Brain pericyte (primary cell): ENCODE measurements at places on chromosomes 1 and 21.

GRCh38 chr1:55046871-55047270 is 7.5 kb downstream of the PCSK9 start:
- DNase-seq: no peak

DNA sequence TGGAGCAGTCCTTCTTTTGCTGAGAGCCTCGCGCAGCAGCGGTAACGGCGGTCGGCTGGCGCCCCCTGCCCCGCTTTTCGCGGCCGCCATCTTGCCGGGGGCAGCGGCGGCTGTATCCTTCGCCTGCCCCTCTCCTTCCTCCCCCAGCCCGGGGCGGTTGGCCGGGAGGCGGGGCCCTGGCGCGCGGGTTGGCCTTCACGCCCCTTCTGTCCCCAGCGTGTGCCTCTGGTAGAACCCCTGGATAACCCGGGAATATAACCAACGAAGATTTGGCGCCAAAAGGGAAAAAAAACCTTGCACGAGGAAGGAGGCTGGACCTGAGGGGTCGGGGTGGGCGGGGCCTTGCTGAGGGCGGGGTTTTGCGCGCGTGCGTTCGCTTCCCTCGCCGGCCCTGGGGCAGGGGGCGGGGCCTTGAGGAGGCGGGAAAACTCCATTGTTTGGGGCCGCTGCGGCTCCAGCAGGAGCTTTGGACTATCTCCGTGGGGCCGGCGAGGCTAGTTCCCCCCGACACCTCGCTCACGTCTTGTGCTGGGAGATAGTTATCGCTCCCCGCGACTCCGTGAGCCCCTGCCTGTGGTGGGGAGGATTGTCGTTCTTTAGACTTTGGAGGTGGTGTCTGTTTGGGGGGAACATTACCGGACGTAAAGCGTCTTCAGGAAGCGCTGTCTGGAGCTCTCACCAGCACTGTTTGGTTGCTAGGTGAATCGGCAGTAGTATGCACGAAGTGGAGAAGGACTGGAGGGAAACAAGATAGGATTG is 689 bp downstream of the NASP start:
- peak; percentile 56 for DNase-seq

- DNase-seq: no peak
These were observed 3.5 kb upstream of the IGSF8 start for GRCh38 chr1:160101717-160102522.

GRCh38 chr1:14017531-14017961 is 317.6 kb downstream of the PRDM2 start:
- no peak for DNase-seq

DNA sequence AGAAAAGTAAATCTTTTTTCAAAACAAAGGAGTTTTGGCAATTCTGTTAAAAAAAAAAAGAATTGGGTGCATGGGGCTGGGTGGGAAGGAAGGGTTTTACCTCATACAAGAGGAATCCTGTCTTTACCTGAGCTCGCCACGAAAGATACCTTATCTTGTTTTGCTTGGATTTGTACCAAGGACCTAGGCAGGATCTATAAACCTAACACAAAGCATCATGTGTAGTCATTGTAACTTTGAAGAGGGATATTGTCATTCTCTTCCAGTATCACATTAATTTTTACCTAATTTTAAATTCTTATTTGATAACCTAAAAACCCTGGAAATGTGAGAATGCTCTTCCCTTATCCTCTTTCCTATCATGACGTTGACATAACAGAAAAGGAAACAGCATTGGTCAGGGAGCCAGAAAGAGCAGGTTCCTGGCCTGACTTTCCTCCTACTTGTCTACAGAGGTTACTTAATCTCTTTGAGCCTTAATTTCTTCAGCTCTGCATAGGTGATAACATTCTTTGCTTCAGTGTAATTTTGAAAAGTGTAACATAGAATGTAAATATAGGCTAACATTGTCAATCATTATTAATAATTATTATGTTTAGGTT is 4.0 kb upstream of the LAMC1 start:
- DNase-seq: no peak

GRCh38 chr1:121472017-121472416 is 287.2 kb downstream of the SRGAP2C start:
- no peak for DNase-seq

DNA sequence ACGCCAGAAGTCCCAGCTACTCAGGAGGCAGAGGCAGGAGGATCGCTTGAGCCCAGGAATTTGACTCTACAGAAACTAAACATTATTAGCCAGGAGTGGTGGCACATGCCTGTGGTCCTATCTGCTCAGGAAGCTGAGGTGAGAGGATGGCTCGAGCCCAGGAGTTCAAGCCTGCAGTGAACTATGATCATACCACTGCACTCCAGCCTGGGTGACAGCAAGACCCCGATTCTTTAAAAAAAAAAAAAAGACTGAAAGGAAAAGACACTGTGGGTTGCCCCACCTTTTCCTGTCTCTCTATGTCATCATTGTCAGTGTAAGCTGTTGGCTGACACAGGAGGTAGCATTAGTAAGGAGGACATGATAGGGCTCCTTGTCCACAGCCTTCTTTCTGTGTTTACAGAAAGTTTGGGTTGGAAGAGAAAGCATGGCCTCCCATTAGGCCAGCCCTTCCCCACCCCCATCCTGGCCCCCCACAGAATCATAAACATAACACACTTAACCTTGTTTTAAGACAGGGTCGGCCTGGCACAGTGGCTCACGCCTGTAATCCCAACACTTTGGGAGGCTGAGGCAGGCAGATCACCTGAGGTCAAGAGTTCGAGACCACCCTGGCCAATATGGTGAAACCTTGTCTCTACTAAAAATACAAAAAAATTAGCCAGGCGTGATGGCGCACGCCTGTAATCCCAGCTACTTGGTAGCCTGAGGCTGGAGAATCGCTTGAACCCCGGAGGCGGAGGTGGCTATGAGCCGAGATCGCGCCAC is 20.6 kb upstream of the RCAN3 start:
- no peak for DNase-seq

GRCh38 chr1:12196641-12197482 is 30.1 kb downstream of the TNFRSF1B start:
- no peak for DNase-seq

DNA sequence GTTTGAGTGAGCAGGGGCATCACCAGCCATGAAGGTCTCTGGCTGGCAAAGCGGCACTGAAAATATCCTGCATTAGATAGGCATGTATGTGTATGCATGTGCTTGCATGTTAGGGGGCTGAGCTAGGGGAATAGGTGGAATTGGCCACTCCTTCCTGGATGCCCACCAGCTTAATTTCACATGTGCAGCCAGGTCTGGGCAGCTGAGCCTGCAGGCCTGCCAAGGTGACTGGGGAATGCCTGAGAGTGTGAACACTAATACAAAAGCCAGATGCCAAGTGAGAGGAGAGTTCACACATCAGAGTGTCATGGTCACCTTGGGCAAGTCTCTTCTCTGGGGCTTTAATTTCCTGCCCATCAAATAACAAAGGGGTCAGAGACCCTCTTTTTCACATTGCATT is 155.9 kb downstream of the HIVEP3 start:
- DNase-seq: no peak

GRCh38 chr21:26833460-26833939 is 11.7 kb downstream of the ADAMTS1 start:
- no peak for DNase-seq

- DNase-seq: peak; percentile 76
These were observed 32.1 kb downstream of the TGFB2 start for GRCh38 chr1:218377143-218377660.
